ENCODE measurements at places on chromosomes 11 and 22.

DNA sequence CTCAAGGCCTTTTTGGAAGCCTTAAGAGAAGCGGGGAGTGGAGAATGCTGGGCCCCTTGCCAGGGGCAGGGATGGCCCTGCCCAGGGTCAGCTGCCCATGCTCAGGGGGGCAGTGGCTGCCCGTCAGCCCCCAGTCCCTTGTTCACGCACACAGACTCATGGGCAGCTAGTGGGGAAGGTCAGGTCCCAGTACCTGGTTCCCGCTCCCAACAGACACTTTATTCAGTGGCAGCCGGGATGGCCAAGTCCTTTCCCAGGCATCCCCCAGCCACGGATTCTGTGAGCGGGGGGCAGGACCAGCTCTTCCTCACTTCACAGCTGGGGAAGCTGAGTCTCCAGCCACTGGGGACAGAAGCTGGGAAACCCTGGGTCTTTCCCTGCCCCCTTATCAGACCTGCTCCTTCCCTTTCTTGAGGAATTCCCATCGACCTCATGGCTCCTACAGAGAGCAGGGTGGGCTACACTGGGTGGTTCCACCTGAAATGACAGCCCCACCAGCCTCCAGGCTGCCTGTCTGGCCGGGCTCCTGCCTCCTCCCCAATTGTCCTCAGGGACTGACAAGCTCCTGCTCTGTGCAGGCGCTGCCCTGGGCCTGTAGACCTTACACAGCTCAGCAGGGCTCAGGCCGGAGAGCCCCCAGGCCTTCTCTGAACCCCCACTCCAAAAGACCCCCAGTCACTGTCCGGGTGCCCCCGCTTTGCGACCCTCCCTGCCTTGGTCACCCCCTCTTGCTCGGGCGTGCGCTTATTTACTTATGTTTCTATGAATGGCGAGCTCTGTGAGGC is 61.0 kb upstream of the FGF3 start:
- DNase-seq: no peak

DNA sequence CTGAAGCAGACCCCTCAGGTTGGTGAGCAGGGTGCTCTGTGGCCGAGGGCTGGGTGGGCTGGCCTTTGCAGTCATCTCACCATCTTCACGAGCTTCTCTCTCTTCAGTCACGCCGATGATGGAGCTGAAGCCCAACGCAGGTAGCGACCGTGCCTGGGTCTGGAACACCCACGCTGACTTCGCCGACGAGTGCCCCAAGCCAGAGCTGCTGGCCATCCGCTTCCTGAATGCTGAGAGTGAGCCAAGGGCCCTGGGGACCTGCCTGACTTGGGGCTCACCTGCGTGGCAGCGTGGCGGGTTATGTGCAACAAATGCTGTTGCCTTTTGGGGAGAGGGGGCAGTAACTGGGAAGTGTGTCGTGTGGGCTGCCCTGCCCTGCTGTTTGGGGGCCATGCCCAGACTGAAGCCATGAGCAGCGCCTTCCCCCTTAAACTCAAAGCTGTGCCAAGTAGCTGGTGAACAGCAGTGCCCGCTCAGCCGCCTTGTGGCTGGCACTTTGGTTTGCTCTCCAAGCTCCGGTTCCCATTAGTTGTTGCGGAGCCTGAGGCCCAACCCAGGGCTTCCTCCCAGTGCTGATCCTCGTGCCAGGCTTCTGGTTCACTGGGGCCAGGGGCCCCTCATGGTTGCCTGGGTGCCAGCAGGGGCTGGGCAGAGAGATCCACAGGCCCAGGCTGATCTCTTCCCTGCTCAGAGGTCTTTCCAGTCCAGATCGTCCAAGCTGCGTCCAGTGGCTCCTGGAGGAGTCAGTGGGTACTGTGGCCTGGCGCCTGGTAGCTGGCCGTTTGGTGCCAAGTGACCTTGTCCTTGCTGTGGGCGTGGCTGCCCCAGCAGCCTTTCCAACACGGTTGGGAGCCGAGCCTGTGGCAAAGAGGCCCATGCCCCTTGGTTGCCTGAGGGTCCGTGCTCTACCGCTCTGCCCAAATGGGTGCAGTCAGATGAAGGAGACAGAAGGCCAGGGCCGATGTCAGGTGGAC is 6.1 kb upstream of the ZDHHC8 start:
- DNase-seq: no peak

- no peak for DNase-seq
Observed at GRCh38 chr11:56916587-56916986, 72.1 kb upstream of the OR5AK2 start.

DNA sequence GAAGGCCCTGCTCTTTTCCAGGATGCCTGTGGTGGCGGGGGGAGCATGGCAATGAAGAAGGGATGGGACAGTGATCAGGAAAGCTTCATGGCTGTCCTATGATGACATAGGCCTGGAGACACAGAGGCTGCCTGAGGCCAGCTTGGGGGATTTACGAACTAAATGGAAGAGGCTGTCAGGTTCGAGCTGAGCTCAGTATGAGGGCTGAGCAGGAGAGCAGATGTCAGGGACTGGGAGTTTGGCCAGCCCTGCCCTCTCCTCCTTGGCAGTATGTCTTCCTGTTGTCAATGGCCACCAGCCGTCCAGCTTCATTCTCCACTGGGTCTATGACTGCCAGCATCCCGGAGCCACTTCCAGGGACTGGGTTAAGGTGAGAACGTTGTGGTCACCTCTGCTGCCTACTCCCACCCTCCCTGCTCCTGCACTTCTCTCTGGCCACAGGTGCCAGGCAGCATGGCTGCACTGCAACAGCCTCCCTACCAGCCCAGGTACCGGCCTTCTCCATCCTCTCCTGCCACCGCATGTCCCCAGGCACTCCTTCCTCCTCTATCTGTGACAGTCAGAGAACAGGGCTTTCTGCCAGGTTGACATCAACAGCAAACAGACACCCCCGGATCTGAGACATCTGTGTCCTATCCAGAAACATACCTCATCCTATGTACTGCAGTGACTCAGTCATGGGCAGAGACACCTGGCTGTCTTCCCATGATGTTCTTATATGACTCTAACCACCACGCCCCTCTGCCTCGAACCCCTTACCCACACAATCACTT is 75.1 kb downstream of the KIRREL3 start:
- no peak for DNase-seq

- DNase-seq: no peak
Observed at GRCh38 chr22:37943136-37943824, 10.1 kb downstream of the C22orf23 start.

GRCh38 chr11:61482513-61482912 is 26.0 kb upstream of the LRRC10B start:
- DNase-seq: no peak

DNA sequence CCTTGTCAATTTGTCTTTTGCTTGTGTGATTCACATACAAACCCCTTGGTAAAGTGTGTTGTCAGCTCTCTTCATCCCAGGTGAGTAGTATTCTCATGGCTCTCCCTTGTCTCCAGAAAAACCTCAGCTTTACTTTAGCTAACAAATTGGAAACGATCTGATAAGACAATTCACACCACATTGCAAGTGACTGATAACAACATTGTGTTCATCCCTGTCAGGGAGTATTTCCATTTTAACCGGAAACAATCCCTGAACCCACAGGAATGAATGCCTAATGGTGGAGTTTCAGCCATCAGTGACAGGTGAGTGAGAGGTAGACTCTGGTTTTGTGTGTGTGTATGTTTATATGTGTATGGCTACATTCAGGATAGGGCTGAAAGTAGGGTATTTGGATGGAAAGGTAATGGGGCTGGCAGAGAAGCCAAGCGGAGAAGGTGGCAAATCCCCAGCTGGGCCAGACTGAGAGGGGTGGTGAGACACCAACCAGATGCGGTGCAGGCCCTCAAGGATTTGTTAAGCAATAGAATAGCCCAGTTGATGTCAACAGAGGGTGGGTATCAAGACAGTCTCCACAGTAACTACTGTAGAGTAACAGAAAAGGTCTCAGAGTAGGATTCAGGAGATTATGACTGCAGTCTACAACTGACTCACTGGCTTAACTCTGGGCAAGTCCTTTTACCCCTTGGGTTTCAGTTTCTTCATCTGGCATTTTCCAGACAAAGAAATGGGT is 7.6 kb downstream of the LRRC51 start:
- no peak for DNase-seq

- no peak for DNase-seq
Observed at GRCh38 chr11:73374151-73374550, 2.0 kb upstream of the RELT start.

- DNase-seq: no peak
Observed at GRCh38 chr22:47331750-47332149, 569.3 kb downstream of the TBC1D22A start.

DNA sequence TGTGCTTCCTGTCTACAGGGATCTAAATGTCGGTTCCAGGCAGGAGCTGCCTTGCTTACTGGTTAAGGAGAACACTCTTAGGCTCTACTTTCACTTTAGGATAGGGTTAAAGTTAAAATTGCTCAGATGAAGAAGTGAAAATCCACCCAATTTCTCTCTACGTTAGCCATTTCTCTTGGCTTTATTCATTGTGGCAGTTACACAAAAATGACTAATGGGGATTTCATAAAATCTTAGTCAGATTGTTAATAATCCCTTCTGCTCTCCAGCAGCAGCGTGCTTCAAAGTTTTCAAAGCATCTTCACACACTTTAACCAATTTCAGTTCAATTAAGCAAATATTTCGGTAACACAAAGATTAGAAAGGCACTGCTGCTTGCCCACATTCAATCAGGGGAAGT is 58.4 kb upstream of the RCN1 start:
- no peak for DNase-seq

- no peak for DNase-seq
Observed at GRCh38 chr11:6992026-6992425, 28.1 kb downstream of the ZNF214 start.

DNA sequence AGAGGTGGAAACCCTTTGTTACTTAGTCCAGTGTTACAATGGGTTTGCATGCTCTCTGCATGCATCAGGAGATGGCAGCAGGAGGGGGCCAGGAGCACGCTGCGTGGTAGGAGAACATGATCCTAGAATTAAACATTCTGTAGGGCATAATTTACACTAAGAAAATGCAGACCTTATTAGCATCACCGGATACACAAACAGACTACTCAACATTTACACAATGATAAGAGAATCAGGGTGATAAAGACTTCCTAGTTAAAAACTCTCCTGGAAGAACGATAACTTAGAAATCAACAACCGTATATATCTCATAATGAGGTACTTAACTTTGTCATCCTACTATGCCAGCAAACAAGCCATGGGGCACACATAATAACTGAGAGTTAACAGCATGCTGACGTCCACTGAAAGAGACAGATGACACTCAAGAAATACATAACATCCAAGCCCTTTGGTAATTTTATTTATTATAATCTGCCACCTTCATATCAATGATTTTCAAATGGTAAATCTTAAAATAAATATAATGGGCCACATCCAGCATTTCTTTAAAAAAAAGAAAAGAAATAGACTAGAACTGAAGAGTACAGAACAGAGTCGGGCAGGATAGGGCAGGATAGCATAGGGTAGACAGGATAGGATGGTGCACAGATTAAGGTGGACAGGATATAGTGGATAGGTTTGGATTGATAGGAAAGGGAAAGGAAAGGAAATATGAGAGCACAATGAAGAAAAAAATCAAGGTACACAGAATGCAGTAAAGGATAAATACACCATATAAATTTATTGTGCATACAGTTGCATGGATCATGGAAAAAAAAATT is 27.5 kb downstream of the CADM1 start:
- DNase-seq: no peak

DNA sequence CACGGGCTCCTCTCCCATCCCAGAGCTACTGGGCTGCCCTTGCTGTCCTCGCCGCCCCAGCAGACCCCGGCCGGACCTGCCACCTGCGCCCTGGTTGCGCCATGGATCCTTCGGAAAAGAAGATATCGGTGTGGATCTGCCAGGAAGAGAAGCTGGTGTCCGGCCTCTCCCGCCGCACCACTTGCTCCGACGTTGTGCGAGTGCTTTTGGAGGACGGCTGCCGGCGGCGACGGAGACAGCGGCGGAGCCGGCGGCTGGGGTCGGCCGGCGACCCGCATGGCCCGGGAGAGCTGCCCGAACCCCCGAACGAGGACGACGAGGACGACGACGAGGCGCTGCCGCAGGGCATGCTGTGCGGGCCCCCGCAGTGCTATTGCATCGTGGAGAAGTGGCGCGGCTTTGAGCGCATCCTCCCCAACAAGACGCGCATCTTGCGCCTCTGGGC is 382 bp downstream of the RASSF10 start:
- no peak for DNase-seq

DNA sequence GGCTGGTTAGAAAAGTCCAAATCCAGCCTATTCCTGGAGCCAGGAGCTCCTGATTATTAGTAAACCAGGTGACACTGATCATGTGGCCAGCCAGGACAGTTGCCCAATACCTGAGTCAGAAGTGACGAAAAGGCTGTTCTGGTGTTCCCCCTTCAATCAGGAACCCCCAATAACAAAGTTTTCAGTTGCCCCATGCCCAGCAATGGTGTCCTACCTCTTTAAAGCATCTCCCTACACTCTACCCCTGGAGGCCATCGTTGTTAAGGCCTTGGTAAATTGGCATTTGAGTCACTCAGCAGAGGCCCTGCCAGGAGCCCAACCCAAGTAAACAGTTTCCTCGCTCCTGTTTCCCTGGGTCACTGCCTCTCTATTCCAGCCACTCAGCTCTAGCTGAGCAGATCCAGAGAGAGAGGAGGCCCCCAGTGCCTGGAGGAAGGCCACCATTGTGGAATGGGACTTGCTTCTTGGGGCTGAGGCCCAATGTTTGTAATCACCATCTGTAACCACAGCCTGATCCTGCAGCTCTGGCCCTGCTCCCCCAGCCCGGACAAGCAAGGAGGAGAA is 25.0 kb downstream of the ARHGAP1 start:
- DNase-seq: no peak

- DNase-seq: no peak
Observed at GRCh38 chr11:2929950-2930703, 907 bp upstream of the PHLDA2 start.

DNA sequence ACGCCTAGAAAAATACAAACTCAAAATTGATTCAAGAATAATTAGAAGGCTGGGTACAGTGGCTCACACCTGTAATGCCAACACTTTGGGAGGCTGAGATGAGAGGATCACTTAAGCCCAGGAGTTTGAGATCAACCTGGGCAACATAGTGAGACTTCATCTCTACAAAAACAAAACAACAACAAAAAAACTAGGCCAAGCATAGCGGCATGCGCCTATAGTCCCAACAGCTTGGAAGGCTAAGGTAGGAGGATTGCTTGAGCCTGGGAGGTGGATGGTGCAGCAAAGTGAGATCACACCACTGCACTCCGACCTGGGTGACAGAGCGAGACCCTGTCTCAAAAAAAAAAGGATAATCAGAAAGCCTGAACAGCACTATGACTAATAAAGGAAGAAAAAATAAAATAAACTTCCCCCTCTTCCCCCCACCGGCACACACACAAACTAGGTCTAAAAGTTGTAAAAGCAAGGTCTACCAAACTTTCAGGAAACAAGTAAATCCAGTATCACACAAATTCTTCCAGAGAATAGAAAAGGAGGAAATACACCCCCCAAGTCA is 35.8 kb downstream of the RRAS2 start:
- no peak for DNase-seq

- DNase-seq: peak; percentile 71
Observed at GRCh38 chr11:118911880-118912741, 13.6 kb downstream of the BCL9L start.

All from CD4-positive, alpha-beta T cell treated with Interleukin-15 for 1 hour (primary cell).